Pulmonary artery endothelial cell (primary cell): ENCODE measurements at places on chromosomes 4 and X.

DNA sequence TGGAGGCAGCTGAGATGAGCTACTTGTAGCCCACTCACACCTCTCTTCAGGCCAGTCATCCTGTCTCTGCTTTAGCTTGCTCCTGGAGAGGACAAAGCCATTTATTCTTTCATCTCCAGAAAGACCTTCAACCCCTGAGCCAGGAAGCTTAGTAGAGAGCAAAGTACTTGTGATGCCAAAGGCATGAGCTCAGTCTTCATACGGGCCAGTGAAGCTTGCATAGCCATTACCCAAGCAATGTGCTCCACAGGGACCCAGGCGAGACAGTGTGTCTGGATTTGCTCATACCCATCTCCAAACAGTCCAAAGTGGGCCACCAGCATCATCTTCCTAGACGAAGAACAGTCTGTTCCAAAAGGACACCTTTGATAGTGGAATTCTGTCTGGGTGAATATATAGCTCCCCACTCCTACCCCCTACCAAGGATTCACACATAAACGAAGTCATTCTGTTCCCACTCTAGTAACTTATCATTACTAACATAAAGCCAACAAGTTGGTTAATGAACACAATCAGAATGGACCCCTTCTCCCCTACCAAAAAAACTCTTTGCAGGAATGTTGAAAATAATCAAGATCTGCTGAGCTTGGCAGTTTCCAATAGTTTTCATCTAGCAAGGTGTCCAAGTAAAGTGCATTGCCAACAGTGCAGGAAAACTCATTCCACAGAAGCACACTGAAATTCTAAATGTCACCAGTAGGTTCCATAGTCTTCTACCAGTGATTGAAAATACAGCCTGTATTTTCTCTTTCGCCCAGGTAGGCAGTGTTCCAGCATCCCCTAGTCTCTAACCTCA is 6.7 kb downstream of the TNMD start:
- no peak for DNase-seq

- DNase-seq, result no peak
Measured at GRCh38 chr4:40247350-40247749, 50.5 kb downstream of the RHOH start.

- no peak for DNase-seq
Measured at GRCh38 chrX:871626-872025, 241.0 kb downstream of the SHOX start.

DNA sequence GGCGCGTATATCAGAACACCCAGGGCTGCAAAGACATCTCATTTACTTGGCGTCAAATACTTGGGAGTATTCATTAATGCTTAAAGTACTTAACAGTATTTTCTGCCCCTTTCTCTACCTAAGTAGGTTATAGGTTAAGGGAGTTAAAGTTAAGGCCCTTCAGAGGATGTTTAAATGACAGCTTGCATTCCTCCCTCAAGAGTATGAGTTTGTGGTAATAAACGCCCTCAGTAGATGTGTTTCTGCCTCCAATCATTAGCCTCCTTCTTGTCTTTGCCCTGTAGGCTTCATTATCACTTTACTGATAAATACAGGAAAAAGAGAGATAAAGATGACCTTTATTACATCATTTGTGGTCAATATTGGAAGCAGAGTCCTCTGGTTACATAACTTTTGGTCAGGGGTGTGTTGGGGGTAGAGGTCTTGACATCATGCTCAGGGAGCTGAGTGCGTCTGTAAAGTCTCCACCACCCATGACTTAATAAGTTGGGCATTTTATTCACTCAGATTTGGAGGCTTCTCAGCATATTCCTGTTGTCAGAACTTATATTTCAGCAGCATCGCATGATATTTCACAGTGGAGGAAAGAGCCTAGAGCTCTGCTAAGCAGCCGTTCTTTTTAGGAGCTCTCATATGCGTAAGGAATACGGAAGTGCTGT is 145.9 kb downstream of the CPE start:
- no peak for DNase-seq

DNA sequence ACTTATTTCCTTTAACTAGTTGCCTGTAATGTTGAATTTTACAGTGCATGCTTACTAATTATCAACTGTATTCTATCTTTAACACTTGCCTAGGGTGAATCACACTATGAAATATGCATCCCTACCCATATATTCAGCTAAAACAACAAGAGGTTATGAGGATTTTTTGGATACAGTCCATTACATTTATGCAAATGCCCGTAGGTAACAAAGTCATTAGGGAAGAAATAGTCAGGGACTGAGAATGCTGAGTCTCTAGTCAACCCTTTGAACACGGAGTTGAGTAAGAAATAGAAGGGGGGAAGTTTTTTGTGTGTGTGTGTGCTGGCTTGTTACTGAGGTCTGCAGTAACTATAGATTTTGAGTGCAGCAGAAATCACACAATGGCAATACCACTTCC is 26.1 kb upstream of the CBLL2 start:
- no peak for DNase-seq

DNA sequence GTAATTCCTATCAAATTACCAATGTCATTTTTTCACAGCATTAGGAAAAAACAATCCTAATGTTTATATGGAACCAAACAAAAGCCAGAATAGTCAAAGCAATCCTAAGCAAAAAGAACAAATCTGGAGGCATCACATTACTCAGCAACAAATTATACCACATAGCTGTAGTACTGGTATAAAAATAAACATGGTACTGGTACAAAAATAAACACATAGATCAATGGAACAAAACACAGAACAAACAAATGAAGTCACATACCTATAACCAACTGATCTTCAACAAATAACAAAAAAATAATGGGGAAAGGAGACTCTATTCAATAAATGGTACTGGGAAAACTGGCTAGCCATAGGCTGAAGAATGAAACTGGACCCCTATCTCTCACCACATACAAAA is 37.4 kb downstream of the PPA2 start:
- DNase-seq, result no peak

DNA sequence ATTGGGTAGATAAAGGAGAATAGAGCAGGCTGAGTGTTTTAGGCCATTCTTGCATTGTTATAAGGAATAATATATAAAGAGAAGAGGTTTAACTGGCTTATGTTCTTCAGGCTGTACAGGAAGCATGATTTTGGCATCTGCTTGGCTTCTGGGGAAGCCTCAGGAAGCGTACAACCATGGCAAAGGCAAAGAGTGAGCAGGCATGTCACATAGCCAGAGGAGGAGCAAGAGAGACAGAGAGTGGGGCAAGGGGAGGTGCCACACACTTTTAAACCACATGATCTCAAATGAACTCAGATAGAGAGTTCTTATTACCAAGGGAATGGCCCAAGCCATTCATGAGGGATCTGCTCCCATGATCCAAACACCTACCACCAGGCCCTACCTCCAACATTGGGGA is 4.4 kb upstream of the METTL14 start:
- DNase-seq, result no peak

- no peak for DNase-seq
Measured at GRCh38 chr4:177404986-177405385, 37.3 kb downstream of the AGA start.

GRCh38 chr4:146255874-146256273 is 41.5 kb downstream of the REELD1 start:
- no peak for DNase-seq

DNA sequence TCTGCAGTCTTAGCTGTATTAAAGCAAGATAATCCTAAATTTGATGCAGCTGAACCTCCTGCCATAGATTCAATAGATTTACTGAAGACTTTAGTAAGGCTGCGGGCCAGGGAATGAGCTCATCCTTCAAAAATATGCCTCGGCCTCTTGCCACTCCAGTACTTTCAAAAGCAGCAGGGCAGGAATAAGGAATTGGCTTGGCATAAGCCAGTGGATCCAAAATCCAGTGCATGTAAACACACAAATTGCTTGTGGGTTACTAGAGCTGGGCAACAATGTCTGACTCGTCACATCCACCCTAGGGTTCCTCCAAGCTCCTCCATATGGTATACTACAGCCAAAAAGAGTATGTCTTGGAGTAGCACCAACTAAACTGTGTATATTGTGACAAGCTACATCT is 165.0 kb downstream of the AMELX start:
- DNase-seq, result no peak

DNA sequence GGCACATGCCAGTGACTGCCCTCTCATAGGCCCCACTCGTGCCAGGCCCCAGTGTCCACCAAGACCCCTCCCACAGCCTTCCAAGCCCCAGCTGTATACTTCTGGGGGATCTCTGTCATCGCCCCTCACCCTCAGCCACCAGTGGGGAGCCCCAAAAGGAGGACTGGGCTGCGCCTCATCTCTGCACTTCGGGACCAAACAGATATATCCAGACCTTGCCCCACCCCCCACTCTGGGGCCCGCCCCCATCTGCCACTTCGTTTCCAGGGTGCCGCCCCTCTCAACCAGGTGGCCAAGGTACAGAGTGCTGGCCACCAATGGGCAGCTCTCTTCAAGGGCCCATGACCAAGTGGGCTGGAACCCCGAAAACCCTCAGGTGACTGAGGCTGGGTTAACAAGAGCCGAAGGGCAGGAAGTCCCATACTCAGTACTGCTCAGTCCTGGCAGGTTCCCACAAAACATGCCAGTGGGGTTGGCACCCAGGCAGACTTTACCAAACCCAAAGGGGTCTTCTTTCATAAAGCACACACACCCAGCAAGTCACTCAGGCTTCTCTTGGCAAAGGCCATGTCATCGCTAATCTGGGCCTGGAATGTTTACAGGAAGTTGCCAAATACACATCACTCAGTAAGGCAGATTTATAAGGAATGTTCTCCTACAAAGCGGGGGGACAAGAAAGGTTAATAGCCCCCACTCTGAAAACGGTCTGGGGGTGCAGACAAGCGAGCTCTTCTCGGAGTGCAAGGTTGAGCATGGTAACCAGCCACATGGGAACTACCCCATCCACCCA is 4.4 kb downstream of the ZFYVE28 start:
- DNase-seq, result no peak

DNA sequence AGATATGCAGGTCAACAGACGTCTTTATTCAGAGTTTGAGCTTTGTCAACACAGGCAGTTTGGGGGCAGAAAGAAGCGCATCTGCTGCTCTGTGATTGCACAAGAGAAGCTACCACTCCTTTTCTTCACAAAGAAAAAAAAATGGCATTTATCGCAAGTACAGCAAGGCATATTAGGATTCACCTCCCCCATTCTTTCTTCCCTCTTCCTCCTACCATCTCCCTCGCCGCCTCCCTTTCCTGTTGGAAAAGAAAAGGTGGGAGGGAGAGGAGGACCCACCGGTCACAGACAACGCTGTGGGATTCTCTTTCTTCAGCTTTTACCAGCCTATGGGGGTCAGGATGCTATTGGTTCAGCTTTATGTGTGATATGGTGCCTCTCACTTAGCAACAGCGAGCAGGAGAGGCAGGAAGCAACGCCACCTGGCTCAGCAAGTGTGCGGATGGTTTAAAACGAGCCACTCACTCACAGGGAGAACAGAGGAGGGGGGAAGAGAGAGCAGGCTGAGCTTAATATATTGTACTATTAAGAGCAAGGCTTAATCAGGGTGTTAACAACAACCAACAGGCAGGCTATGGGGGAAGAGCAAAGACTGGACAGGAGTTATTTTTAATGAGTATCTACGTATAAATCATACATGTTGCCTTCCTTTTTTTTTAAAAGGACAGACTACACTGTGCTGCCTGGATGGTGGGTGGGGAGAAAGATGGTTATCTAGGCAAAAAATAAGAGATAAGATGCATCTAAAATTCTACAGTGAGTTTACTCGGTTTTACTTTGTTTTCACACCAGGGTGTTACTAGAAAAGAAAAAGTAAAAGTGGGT is 104.7 kb downstream of the MAML3 start:
- DNase-seq, result peak; percentile 45

DNA sequence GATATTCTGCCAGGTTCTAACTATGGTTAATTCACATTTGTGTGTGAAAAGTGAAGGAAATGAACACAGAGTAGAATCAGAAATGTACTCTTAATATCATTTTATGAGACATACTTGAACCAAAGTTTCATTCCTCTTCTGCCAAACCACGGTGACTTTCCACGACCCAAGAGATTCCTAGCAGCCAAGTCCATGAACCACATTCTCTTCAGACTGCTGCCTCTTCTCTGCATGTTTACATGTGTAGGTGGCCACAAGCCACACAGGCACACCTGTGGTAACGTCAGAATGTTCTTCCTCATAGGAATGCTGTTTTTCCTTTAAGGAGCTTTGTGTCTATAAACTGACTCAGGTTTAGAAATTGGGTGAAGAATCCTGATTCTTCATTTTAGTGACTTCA is 1411.2 kb downstream of the RAPGEF2 start:
- no peak for DNase-seq

- no peak for DNase-seq
Measured at GRCh38 chrX:34275699-34276098, 143.6 kb upstream of the FAM47A start.

DNA sequence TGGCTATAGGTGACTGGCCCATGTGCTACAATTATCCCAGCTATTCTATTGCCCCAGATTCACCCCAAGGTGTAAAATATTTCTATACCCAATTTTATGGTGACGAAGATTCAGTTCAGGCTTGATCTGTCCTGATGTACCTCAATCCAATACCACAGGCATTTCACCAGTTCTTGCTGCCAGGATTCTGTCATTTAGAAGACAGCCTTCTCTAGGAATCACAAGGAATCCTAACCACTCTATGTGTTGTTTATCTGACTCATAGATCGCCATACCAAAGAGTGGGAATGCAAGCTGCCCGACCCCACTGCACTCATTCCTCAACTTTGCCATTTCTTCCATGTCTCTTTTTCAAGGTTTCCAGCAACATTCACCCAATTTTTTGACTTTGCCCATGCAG is 355.0 kb upstream of the EMCN start:
- DNase-seq, result no peak

GRCh38 chrX:4905576-4905975 is 1192.1 kb upstream of the PRKX start:
- no peak for DNase-seq

DNA sequence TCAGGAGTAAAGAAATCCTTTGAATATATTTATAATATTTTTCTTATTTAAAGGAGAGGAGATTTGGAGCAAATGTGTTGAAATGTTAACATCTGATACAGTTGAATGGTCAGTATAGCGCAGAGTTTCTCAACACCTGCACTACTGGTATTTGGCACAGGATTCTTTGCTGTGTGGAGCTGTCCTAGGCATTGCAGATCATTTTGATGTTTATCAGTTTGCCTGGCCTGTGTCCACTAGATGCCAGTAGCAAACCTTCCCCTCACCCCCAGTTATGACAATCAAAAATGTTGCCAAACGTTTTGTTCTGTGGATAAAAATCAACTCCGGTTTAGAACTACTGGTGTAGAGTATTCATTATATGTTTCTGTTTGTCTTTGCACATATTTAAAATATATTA is 765.3 kb upstream of the SLIT2 start:
- DNase-seq, result no peak

- DNase-seq, result no peak
Measured at GRCh38 chrX:118464501-118464900, 31.1 kb upstream of the DOCK11 start.

GRCh38 chr4:138092060-138092459 is 150.1 kb downstream of the SLC7A11 start:
- no peak for DNase-seq

GRCh38 chr4:37531151-37531550 is 155.0 kb downstream of the RELL1 start:
- DNase-seq, result no peak

- no peak for DNase-seq
Measured at GRCh38 chr4:31187979-31188378, 467.8 kb downstream of the PCDH7 start.

- no peak for DNase-seq
Measured at GRCh38 chr4:8319731-8320385, 50.3 kb downstream of the HTRA3 start.

GRCh38 chr4:25098964-25099891 is 61.0 kb downstream of the SEPSECS start:
- no peak for DNase-seq
